ENCODE measurements at places on chromosomes 12 and 14. TPM values are rescaled to one million over a fixed set of nuclear protein-coding genes. Genes with fewer than 3 reads are reported as not detected.
A peak's percentile ranks its signal among the peaks of the same experiment; 100 is the strongest.

Gene BEST3
- total RNA-seq, result 0.89 TPM

Gene FAM222A
- 2.2 TPM for total RNA-seq

- no peaks in the 10 kb centered on the region for H3K4me1 ChIP-seq
- no peak overlapping the region for H3K4me3 ChIP-seq
- H3K36me3 ChIP-seq, result no peaks in the 10 kb centered on the region
- H3K27me3 ChIP-seq, result no peaks in the 10 kb centered on the region
- DNase-seq, result no peak
- H3K27ac ChIP-seq, result no peak overlapping the region
Measured at GRCh38 chr12:102172436-102172835, 25.2 kb downstream of the PMCH start.

DNA sequence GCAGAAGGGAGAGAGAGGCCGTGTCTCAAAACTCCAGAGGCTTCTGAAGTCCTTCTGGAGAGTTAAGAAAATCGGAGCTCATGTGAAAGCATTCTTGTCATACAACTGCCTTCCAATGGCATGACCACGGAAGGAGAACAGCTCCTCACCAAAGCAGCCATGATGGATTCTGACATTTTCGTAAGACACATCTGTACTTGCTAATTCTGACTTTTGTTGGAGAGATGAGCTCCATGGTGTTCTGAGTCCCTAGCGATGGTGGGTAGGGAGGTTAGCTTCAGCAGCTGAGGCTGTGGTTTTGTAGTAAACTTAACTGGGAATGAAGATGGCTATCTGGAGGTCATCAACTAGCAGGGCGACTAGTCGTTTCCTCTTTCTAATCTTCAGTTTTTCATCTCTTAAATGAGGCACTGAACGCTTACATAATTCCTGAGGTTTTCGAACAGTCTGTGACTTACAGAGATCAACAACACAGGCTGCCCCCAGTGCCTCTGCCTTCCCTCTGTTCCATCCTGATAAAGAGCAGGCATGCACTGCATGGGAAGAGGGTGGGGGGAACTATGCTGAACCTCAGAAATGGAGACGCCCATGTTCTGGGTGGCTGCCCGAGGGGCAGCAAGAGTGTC is 28.6 kb upstream of the DICER1 start:
- H3K36me3 ChIP-seq, result peaks cover 4% of the 10 kb centered on the region
- H3K27ac ChIP-seq, result peak overlapping the region; percentile 92
- peaks cover 49% of the 10 kb centered on the region for H3K4me1 ChIP-seq

DNA sequence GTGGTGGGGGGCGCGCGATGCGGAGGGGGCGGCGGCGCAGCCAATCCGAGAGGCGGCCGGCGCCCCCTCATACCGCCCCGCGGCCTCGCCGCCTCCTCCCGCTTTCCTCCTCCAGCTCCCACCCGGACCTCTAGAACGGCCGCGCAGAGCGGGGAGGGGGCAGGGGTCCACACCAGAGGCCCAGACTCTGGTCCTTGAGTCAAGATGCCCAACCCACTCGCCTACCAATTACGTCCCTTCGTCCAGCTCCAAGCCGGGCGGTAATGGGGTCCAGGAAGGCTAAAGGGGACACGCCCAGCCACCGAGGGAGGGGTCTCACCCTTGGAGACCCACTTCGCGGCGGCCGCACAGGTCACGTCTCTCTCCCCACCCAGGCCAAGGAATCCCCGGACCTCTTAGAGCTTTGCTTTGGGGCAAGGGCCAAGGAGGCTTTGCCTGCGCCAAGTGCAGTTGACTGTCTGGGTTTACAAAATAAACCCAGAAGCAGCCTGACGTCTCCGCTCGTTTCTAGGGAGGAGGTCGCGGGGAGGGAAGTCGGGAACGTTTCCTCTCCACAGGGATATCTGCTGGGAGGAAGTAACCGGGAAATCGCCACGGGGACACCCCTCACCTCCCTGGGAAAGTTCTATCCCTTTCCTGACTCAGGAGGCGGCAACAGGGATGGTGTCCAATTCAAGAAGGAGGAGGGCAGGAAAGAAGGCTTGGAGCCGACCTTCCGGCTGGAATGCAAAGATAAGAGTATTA is 394 bp upstream of the AMIGO2 start:
- peaks cover 9% of the 10 kb centered on the region for H3K4me1 ChIP-seq
- DNase-seq, result peak; percentile 38
- peak overlapping the region; percentile 44 for H3K4me3 ChIP-seq
- peak overlapping the region; percentile 79 for H3K27ac ChIP-seq
- H3K27me3 ChIP-seq, result no peaks in the 10 kb centered on the region

DNA sequence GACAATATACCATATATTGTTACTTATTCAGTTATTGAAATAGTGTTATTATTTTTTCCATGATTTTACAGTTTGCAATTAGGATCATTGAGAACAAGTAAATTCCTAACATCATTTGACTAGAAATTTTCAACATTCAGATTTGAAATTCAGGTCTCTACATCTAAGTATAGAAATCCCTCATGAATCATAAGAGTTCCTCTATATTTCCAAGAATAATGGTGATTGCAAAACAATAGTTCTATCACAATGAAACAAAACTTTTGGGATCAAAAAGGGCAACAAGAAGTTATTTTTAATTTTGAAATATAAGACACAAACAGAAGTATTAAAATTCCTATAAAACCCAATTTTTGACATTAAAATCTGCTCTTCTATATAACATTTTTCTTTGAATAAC is 10.8 kb downstream of the CLEC1A start:
- no peaks in the 10 kb centered on the region for H3K36me3 ChIP-seq
- no peak overlapping the region for H3K4me3 ChIP-seq
- DNase-seq, result no peak
- H3K27ac ChIP-seq, result no peak overlapping the region

DNA sequence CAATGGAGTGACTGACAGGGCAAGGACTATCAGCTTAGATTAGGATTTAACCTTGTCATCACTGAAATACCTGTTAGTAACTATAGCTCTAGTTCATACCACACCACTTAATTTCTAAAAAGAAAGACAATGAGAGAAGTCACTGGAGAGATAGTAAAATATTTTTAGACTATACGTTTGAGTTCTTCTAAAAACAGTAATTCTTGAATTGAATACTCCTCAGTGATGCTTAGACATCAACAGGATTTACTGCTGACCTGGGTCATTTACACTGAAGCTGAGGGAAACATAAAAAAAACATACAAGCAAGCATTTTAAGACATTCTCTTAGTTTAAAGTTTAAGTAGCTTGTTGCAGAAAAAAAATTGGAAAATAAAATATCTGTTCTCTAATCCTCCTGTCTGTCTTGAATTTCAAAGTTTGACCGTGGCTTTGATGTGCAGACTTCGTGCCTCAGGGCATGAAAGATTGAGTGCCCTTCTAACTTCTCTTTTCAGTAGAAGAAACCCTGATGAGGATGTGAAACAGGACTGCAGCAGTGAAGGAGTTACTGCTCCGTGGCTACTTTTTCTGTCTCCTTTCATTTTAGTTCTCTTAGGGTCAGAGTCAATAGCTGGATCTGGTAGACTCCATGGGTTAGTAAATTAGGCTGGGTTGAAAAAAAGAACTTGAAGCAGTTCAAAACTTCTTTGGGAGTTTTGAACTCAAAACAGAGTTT is 172.2 kb downstream of the PTPRO start:
- no peak overlapping the region for H3K4me3 ChIP-seq
- DNase-seq, result no peak
- H3K27ac ChIP-seq, result no peak overlapping the region

DNA sequence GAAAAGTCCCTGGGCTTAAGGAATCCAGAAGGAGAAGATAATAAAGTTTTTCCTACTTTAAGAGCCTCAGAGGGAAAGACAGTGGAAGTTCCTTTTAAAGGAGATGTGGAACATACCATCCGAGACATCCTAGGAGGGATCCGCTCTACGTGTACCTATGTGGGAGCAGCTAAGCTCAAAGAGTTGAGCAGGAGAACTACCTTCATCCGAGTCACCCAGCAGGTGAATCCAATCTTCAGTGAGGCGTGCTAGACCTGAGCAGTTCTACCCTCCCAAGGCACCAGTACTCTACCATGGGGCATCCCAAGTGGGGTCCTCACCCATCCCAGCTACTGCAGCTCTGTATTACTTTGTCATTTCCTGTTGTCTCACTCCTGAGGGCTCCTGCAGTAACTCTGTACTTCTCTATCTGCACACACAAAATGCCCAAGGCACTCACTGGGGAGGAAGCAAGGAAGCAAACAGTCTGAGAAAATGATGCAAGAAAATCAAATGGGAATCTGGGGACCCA is 3.8 kb downstream of the TINF2 start:
- peaks cover 10% of the 10 kb centered on the region for H3K36me3 ChIP-seq
- no peaks in the 10 kb centered on the region for H3K27me3 ChIP-seq
- no peak overlapping the region for H3K27ac ChIP-seq
- no peak for DNase-seq
- H3K4me1 ChIP-seq, result peaks cover 42% of the 10 kb centered on the region

DNA sequence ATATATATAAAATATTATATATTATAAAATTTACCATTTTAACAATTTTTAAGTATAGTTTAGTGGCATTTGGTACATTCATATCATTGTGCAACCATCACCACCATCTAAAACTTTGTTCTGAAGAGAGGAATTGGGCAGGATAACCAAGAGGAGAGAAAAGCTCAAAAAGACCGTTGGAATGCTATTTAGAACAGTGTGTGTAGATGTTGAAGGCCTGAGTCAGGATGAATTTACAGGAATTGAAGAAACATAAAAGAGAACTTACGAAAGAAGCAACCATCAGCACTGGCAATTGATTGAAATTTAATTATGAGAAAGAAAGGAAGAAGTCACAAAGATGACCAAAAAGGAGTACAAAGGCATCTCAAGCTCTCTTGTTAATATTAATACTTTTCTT is 196.9 kb upstream of the PWP1 start:
- H3K36me3 ChIP-seq, result no peaks in the 10 kb centered on the region
- H3K4me3 ChIP-seq, result no peak overlapping the region

- H3K36me3 ChIP-seq, result no peaks in the 10 kb centered on the region
- H3K4me1 ChIP-seq, result peaks cover 3% of the 10 kb centered on the region
- H3K27ac ChIP-seq, result no peak overlapping the region
Measured at GRCh38 chr12:52311285-52311648, 9.9 kb downstream of the KRT83 start.

GRCh38 chr12:27334042-27334720 is 1.5 kb downstream of the BMAL2 start:
- H3K27me3 ChIP-seq, result no peaks in the 10 kb centered on the region
- no peak for DNase-seq
- peaks cover 47% of the 10 kb centered on the region for H3K4me1 ChIP-seq
- no peaks in the 10 kb centered on the region for H3K36me3 ChIP-seq
- H3K4me3 ChIP-seq, result peak overlapping the region; percentile 72

All from liver (tissue), 10 donors.